Dermis blood vessel endothelial cell (primary cell): ENCODE measurements at places on chromosomes 6 and 20. TPM values are rescaled to one million over a fixed set of nuclear protein-coding genes. Genes with fewer than 3 reads are reported as not detected.
A peak's percentile ranks its signal among the peaks of the same experiment; 100 is the strongest.

GRCh38 chr20:54914995-54915394, 439.6 kb downstream of the DOK5 start:
- DNase-seq, result no peak

DNA sequence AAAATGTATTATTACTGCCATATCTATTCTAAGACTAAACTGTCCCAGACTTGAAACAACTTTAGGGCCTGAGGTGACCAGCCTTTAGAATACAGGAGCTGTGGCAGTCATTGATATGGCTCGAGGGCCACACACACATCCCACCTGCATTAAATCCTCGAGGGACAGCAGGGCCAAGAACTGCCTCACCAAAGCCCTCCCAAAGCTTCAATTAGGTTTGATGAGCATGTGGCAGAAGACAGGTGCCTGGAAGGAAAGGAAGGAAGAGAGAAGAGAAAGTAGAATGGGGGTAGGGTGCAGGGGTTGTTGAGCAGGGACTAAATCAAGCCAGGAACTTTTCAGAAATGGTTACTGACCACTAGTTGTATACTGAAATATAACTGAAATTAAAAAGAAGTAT, 115.0 kb downstream of the PDSS2 start:
- no peak for DNase-seq

DNA sequence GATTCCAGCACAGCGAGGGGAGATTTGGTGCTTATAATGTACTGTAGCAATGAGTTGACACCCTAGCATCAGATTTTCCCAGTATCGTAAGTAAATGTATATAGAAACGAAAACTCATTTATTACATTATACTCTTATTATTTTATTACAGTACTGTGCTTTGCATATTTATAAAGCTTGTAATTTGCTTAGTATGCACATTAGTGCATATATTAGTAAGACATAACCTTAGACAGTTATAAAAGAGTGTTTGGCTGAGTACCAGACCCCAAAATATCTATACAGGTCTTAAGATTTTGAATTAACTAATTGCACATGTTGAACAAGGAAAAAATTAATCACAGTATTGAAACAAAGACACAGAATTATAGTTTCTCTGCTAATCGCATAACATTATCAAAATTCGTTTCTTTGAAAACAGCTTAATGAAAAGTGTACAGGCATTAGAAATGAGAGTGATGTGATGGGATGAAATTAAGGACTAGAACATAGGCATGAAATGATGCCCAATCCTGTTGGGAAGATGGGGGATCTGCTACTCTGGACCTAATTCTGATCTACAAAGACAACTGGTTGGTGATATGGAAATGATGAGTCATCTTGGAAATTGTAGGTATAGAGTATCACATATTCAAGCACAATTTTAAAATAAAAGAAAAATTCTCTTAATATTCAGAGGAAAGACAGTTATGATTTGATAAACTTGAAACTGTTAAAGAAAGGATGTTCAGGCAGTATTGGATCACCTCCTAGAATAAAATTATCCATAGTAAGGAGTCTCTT, 42.8 kb downstream of the STXBP5 start:
- no peak for DNase-seq

DNA sequence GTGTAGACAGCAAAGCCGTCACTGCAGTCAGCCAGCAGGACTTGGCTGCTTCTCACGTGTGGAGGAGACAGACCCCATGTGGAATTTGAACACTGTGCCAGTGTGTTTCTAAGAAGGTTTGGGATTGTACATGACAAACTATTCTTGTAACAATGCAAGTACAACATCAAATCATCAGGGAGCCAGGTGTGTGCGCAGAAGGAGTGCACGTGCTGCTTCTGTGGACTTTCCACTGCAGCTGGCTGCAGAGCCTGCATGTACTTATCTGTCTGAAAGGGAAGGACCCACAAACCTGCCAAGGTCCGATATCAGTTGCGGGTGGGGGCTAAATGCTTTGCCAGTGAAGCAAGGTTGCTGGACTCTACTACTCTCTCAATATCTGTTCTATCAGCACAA, 211.6 kb downstream of the WDR27 start:
- DNase-seq, result no peak

DNA sequence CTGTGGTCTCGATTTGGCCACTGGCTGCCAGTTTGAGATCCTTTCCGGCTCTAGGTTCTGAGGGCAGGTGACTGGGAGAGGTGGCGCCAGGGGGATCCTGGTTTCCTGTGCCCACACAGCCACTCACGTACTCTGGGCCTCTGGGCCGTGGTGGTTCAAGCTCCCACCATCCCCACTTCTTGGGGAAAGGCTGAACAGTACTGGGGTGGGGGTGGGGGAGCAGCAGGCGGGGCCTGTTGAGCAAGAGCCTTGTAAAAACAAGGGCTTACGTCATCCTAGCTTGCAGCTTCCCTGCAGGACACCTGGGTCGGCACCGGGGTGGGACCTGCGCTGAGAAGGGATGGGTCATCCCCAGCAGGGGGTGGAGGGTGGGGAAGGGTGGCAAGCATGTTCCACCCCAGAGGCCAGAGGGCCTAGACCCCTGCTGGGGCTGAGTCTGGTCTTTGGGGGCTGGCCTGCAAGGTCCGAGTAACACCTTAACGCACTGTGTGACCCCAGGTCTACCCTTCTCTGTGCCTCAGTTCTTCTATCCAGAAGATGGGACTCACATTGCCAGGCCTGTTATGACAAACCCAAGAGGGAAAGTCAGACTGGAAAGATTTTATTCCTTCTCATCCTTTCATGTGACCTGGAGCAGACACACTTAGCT, 3.1 kb upstream of the CEBPB start:
- no peak for DNase-seq

DNA sequence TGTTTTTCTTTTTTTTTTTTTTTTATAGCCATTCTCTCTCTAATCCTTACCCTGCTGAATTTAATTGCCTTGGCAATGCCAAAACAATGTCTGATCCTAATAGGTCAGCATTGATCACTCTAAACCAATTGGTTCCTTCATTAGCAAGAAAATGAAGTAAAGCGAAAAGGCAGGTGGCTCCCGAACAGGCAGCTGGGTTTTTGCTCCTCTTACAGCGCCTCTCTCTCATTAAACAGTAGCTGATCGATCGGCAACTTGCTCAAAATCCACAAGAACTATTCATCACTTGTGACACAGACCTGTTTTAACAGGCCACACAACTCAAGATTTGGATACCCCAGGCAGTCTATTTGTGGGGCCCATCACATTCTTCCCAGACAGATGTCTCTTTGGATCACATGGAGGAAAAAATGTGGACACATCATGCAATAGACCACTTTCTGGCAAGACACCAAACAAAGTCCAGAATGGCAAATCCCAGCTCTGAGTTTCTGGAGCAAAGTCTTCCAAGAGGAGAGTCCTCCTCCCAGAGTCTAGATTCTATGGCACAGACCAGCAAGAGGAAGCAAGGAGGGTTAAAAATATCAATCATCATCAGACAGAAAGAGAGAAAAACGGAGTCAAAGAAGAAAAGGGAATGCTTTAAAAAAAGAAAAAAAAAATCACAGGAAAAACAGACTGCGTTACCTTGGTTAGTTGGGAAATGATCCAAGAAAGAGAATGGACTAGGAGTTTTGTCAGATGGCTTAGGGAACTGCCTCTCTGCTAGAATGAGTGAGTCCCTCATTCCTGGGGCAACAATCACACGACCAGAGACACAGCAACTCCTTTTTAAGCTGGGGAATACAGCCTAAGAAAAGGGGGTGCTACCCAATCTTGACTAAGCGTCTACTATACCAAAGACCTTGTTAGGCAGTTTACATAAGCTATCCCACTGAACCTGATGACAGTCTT, 247.8 kb downstream of the BTBD9 start:
- peak; percentile 9 for DNase-seq

- no peak for DNase-seq
Measured at GRCh38 chr20:13515291-13515690, 123.4 kb downstream of the TASP1 start.

GRCh38 chr6:79762370-79762769, 131.2 kb downstream of the SH3BGRL2 start:
- peak; percentile 41 for DNase-seq

The EDN3 gene
- not detected in 2 replicates for total RNA-seq

GRCh38 chr6:14396826-14397517, 279.4 kb downstream of the CD83 start:
- DNase-seq, result no peak
